WTC11 (cell line): ENCODE measurements at places on chromosomes 4 and X.

GRCh38 chr4:37268319-37268718, 23.8 kb downstream of the NWD2 start:
- DNase-seq: no peak
- H3K36me3 ChIP-seq: no peaks in the 10 kb centered on the region
- no peak overlapping the region for H3K4me3 ChIP-seq
- H3K27ac ChIP-seq: no peak overlapping the region
- no peaks in the 10 kb centered on the region for H3K27me3 ChIP-seq
- no peaks in the 10 kb centered on the region for H3K4me1 ChIP-seq

DNA sequence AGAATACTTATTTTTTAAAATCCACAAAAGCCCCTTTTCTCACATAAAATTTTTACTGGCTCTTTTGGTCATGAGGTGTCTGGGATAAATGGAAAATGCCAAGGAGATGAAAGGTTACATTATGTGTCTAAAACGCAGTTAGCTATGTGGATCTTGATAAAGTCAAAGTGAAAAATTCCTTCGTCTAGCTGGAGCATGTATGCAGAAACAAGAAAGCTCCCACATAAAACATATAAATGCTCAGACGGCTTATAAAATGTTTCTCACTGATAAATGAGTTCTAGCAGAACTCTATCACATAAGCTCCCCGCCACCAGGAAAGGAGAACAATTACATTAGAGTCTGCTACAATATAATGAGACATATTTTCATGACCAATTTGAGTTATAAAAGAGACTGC, 83.8 kb downstream of the TBC1D9 start:
- no peak for DNase-seq
- H3K27ac ChIP-seq: no peak overlapping the region
- no peak overlapping the region for H3K4me3 ChIP-seq
- H3K36me3 ChIP-seq: no peaks in the 10 kb centered on the region
- no peaks in the 10 kb centered on the region for H3K4me1 ChIP-seq
- H3K27me3 ChIP-seq: no peaks in the 10 kb centered on the region; the same call in 1 of the 2 replicates

DNA sequence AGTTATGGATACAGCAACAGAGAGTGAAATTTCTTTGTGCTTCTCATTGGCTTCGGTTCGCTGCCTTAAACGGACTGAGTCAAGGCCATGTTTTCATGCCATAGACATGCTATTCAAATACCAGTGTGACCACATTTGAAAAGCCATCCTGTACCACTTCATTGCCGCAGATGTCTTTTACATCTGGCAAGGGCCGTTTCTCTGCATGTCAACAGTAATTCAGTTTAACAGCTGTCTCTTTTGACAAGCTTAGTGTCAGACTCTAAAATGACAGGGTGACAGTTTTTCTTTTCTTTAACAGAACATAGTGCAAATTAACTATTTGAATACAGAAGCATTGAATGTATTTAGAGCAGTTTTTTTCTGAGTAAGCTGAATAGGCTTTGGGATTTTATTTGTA, 362.2 kb upstream of the POU3F4 start:
- no peak overlapping the region for H3K27ac ChIP-seq
- H3K27me3 ChIP-seq: no peaks in the 10 kb centered on the region
- H3K36me3 ChIP-seq: no peaks in the 10 kb centered on the region
- no peak for DNase-seq
- H3K4me3 ChIP-seq: no peak overlapping the region
- H3K4me1 ChIP-seq: peaks cover 9% of the 10 kb centered on the region

- no peak overlapping the region for H3K4me3 ChIP-seq
- DNase-seq: no peak
- H3K27me3 ChIP-seq: peaks cover 18% of the 10 kb centered on the region
- H3K4me1 ChIP-seq: 0 out of 2 replicates have a peak, but pooled peaks cover 3% of the 10 kb centered on the region
- no peaks in the 10 kb centered on the region for H3K36me3 ChIP-seq
These were observed 20.7 kb upstream of the ZNF185 start for GRCh38 chrX:152876931-152877840.

GRCh38 chrX:154719132-154719675, 31.7 kb downstream of the GAB3 start:
- no peaks in the 10 kb centered on the region for H3K36me3 ChIP-seq
- no peaks in the 10 kb centered on the region; the same call in none of the 2 replicates for H3K27me3 ChIP-seq
- no peak for DNase-seq
- peaks cover 8% of the 10 kb centered on the region; the same call in 1 of the 2 replicates for H3K4me1 ChIP-seq
